Stimulated activated CD8-positive, alpha-beta memory T cell treated with anti-CD3 and anti-CD28 coated beads, Interleukin-7, amount 100 ng/mL, for 48 hours (primary cell): ENCODE measurements at places on chromosomes 6 and 20.

DNA sequence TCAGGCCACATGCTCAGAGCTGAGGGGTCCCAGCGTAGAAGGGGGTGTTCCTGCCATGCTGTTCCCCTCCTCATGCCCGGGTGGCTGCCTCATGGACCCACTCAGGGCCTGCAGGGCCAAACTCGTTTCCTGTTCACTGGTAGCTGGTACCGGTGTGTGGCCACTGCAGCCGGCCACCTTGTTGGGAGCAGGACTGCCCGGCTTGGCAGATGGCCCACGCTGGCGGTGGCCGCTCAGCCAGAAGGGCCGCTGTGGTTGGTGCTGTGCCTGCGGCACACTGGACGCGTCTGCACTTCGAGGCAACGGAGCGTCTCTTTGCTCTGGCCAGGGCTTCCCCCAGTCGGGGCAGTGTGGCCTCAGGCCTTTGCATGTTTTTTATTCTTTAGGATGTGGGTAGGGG is 10.0 kb upstream of the COL20A1 start:
- DNase-seq, result no peak

DNA sequence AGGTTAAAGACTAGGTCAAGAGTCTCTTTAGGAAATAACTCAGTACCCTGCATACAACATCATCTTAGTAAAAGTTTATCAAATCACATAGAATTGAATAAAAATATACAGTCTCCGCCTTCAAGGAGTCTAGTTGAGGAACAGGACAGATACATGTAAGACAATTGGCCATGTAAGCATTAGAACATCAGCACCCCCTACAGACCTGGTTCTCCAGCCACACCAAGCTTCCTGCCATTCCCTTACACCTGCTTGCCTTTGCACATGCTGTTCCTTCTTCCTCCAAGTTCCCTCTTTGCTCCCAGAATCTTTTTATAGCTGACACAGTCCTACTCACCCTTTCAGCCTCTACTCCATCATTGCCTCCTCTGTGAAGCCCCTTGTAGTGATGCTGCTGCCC is 187.8 kb upstream of the LRFN2 start:
- no peak for DNase-seq

DNA sequence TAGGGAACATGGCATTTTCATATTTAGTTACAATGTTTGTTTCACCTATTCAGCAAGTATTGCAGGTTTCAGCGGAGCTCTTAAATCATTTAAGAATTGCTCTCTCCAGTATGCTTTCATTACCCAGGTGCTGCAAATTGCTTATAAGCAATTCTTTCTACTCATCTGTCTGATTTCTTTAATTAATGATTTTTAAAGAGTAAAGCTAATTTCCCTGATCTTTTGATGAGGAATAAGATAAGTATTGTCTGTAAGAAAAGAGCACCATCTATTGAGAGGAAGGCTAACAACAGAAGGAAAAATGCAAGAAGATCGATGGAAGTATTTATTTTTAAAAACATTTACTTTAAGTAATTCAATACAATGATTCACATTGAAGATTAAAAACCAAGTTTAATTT is 2.0 kb downstream of the OPRM1 start:
- no peak for DNase-seq

DNA sequence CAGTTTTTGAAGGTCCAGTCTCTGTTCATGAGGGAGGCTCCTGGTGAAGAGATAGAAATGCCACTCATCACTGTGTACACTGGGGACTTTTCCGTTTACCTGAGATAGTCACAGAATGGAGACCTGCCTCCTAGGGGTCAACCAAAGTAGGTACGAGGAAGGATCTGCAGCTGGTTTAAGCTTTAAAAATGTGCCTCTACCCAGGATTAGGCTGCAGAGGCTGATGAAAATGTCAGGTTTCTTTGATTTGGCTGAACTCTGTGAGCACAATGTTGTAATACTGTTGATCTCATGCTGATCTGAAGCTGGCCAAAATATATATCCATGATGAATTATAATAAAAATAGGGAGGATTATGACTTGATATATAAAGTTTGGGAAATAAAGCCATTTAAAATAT is 182.7 kb downstream of the ADAT2 start:
- DNase-seq, result no peak

DNA sequence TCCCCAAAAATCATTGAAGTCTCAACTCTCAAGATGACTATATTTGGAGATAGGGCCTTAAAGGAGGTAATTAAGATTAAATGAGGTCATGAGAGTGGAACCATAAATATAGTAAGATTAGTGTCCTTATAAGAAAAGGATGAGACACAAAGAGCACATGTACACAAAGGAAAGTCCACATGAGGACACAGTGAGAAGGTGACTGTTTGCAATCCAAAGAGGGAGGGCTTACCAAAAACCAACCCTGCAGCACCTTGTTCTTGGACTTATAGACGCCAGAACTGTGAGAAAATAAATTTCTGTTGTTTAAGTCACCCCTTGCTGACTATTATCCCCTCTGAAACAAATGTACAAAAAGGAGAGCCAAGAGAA is 150.4 kb upstream of the SMLR1 start:
- no peak for DNase-seq

DNA sequence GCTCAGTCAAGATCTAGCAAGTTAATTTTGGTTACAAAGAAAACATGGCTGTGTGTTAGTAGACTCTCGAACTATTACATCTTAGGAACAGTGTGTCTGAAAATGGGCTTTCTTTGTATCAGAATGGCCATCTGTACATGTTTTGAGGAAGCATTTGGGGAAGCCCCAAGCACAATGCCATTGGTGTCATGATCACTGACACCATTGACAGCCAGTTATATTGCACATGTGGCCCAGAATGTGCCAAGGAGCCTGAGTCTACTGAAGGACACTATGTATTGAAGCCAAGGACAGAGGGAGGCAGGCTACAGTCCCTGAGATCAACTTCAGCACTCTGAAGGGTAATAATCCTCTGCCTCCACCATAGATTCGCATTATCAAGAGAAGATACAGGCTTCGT is 12.6 kb upstream of the FAM50B start:
- DNase-seq, result no peak

DNA sequence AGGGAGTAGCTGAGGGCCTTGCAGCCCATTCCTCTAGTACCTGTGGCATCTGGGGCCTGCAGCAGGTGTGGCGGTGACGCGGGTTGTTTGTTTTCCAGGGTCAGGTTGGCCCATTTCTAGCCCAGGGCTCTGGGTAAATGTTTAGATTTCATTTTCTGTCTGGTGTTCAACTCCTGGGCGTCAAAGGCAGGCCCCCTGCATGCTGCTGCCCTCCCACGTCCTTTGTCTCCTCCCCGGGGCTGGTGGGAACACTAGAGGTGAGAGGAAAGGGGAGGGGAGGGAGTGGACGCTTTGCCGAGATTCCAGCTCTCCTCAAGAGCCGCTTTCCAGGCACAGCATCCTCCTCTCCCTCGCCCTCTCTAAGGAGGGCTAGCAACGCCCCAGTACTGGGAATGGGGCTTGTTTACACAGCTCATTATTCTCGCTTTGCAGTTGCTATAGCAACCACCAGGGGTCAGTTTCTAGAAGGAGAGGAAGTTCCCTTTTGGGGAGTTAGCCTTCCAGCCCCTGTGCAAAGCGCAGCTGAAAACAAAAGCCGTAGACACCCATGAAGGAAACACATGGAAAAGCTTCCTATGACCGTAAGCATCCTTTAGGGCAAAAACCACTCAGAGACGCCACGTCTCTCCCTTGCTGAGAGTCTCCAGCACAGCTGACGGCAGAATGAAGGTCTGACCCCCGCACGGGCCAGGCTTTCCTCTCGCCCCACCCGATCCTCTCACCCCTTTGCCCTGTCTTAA is 170.6 kb downstream of the LY86 start:
- no peak for DNase-seq

DNA sequence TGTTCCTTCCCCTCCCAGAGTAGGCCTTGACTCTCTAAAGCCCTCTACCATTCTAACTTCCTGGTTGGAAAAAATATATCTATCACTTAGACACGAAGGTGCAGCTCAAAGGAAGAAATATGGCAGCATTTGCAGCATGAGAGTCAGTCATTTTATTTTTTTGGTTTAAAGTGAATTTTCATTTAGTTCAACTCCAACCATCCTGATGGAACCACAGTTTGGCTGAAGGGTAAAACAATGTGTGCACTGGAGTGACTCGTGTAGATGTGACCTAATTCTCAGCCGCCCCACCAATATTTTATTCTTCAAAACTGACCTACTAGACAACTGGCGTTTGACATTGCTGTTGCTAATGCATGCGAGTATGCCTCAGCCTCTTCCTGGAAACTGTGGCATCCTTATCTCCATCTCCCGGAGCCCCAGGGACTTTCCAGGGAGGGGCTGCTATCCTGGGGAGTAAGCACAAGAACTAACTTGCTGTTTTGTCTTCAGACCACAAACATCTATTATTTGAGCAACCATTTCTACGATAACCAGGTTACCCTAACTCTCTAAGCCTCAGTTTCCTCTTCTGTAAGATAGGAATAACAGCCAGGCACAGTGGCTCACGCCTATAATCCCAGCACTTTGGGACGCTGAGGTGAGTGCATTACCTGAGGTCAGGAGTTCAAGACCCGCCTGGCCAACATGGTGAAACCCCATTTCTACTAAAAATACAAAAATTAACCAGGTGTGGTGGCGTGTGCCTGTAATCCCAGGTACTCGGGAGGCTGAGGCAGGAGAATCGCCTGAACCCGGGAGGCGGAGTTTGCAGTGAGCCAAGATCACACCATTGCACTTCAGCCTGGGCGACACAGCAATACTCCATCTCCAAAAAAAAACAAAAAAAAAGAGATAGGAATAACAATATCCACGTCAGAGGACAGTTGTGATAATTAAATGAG is 148.7 kb upstream of the JARID2 start:
- peak; percentile 11 for DNase-seq

DNA sequence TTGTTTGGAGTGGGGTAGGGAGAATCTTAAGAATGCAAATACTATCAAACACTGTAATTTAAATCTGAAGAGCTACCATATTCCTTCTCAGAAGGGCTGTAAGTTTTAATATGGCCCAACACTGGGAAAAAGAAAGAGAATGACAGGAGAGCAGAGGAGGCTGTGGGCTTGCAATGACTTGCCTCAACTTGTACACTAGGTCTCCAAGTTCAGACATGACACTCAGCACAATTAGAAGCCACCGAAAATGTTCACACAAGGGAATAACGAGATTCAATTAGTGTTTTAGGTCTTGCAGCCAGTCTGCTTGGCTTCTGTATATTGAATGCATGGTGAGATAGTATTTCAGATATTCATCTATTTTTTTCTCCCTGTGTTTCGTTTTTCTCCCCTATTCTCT is 89.4 kb downstream of the HS3ST5 start:
- DNase-seq, result no peak

- DNase-seq, result no peak
Observed at GRCh38 chr6:42451333-42452170, at the start of gene TRERF1. TSS of gene TRERF1 (minus strand) at chr6:42451926. CDS start at chr6:42269590, 182,336 bp downstream.

- DNase-seq, result no peak
Observed at GRCh38 chr6:43997345-43997677, 129.9 kb downstream of the MRPL14 start.

DNA sequence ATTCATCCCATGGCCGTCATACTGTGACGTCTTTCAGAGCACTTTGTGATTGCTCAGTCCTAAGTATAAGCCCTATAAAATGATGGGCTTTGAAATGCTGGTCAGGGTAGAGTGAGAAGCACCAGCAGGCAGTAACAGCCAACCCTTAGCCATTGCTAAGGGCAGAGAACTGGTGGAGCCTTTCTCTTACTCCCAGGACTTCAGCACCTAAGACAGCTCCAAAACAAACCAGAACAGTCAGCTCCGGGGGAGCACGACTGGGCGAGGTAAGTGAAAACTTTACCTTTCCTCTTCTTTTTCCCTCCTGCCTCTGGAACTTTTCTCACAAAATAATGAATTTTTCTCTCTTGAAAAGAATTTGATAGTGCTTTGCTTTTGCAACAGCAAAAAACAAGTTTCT is at the start of gene VIP:
TSS of gene VIP (plus strand) at position 104 of the 400 bp plus-strand sequence. CDS start 1,381 bp downstream, outside the sequence.
- DNase-seq, result no peak

DNA sequence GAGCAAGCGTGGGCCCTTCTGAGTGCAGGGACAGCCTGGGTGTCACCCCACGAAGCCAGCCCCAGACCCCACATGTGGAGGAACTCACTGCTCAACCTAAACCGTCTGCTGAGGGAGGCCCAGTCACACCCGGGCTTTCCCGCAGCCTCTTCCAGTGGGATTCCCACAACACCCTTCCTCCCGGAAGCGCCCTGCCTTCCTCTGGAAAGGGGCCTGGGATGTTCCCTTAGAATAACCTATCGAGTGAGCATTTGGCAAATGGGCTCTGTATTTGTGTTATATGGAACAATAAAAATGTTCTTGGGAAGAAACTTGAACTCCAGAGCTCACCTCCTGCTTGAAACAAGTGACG is 100.0 kb upstream of the DUSP22 start:
- DNase-seq, result no peak

DNA sequence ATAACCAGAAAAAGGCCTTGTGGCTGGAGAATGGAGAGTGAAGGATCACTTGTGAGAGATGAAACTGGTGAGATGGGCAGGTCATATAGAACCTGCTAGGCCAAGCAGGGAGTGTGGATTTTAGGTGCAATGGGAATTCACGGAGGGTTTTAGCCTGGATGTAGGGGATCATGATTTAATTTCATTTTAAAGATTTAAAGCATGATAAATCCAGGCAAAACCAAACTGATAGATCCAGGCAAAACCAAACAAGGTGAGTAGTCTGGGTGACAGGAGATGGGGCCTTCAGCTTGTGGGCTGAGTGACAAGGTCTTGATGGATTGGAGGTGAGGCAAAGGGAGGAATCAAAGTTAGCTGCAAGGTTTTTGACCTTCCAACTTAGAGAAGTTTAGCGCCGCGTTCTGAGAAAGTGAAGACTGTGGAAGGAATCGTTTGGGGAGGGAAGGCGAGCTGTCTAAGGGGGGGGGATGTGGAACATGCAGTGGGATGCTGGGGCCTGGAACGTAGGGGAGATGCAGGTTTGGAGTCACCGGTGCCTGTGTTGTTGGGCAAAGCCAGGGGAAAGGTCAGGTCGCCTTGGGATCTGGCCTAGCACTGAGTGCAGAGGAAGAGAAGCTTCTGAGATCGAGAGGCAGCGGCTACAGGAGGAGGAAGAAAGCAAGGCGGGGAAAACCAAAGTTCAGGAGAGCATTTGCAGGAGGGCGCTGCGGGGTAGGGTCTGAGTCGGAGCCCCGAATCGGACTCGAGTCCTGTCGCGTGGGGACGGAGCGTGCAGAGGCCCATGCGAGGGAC is 1.3 kb upstream of the PLCG1 start:
- no peak for DNase-seq

GRCh38 chr6:12882761-12883290 is 166.3 kb downstream of the PHACTR1 start:
- DNase-seq, result no peak
